Endothelial cell (in vitro differentiated cells): ENCODE measurements at places on chromosomes 5 and 9. TPM values are rescaled to one million over a fixed set of nuclear protein-coding genes. Genes with fewer than 3 reads are reported as not detected.

- H3K27ac ChIP-seq = no peak overlapping the region
- no peak overlapping the region for H3K4me3 ChIP-seq
- no peaks in the 10 kb centered on the region for H3K4me1 ChIP-seq
- H3K27me3 ChIP-seq = no peaks in the 10 kb centered on the region
These were observed 996.3 kb upstream of the CDH10 start for GRCh38 chr5:25641124-25641523.

DNA sequence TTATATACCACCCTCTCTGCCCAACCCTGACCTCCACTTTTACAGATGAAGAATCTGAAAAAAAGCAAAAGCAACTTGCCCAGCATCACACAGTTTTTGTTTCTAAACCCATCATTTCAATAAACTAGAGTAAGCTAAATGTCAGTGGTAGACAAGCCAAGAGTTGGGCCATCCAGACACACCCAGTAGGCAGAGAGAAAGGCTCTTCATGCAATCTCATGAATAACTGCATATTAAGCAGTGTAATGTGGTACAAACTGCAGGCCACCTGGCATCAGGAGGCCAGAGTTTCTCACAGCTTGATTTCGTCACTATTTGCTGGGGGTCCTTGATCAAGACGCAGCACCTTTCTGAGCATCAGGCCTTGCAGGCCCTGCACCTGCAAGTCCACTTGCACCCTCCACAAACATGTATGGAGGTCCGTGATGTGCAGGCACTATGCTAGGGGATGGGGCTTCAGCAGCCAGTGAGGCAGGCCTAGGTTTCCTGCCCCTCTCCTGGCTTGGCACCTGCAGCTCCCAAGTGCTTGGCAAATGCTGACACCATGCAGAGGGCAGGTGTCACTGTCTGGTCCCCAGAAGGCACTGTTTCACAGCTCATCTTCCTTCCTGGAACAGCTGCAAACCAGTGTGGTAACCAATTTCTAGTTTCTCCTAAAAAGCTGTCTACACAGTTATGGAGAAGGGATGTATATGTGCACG lies 29.8 kb downstream of the ADAM19 start:
- DNase-seq = no peak
- no peak overlapping the region for H3K4me3 ChIP-seq
- H3K4me1 ChIP-seq = peaks cover 87% of the 10 kb centered on the region
- peaks cover 9% of the 10 kb centered on the region for H3K27me3 ChIP-seq

DNA sequence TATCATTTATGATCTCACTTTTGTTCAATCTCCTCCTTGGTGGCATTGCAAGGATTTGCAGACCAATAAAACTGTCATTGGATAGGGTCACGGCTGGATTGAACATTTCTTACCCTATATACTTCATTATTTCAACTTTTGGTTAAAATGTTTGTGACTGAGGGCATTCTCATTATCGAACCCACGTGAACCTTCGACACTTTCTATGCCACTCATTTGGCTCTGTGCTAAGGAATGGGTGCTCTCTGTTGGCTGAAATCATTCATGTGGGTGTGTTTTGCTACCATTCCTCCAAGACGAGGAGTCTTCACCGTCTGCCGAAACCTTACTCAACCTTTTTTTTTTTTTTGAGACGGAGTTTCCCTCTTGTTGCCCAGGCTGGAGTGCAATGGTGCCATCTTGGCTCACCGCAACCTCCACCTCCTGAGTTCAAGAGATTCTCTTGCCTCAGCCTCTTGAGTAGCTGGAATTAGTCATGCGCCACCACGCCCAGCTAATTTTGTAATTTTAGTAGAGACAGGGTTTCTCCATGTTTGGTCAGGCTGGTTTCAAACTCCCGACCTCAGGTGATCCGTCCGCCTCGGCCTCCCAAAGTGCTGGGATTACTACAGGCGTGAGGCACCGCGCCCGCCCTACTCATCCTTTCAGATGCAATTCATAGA lies 62.5 kb downstream of the CSNK1A1 start:
- H3K27me3 ChIP-seq = peaks cover 2% of the 10 kb centered on the region
- DNase-seq = no peak
- H3K4me1 ChIP-seq = no peaks in the 10 kb centered on the region

GRCh38 chr9:84697509-84698114 lies 28.1 kb downstream of the NTRK2 start:
- peak; percentile 79 for DNase-seq
- no peaks in the 10 kb centered on the region for H3K36me3 ChIP-seq
- no peak overlapping the region for H3K27ac ChIP-seq
- no peaks in the 10 kb centered on the region for H3K27me3 ChIP-seq
- no peak overlapping the region for H3K4me3 ChIP-seq

GRCh38 chr9:122642226-122642625 lies 15.2 kb downstream of the OR1B1 start:
- H3K36me3 ChIP-seq = no peaks in the 10 kb centered on the region
- H3K27ac ChIP-seq = no peak overlapping the region
- no peak overlapping the region for H3K4me3 ChIP-seq

- H3K27ac ChIP-seq = no peak overlapping the region
- DNase-seq = no peak
- H3K4me3 ChIP-seq = no peak overlapping the region
- peaks cover 2% of the 10 kb centered on the region for H3K27me3 ChIP-seq
- peaks cover 16% of the 10 kb centered on the region for H3K4me1 ChIP-seq
These were observed 4.2 kb downstream of the SKP2 start for GRCh38 chr5:36156121-36156601.

- no peak overlapping the region for H3K4me3 ChIP-seq
- no peak for DNase-seq
- H3K36me3 ChIP-seq = no peaks in the 10 kb centered on the region
- no peaks in the 10 kb centered on the region for H3K27me3 ChIP-seq
- no peaks in the 10 kb centered on the region for H3K4me1 ChIP-seq
These were observed 96.1 kb upstream of the SGCD start for GRCh38 chr5:156230887-156231286.

- no peak for DNase-seq
- H3K36me3 ChIP-seq = no peaks in the 10 kb centered on the region
- H3K27ac ChIP-seq = no peak overlapping the region
- no peaks in the 10 kb centered on the region for H3K4me1 ChIP-seq
- no peaks in the 10 kb centered on the region for H3K27me3 ChIP-seq
- no peak overlapping the region for H3K4me3 ChIP-seq
These were observed 50.8 kb downstream of the PBX3 start for GRCh38 chr9:125797930-125798329.

DNA sequence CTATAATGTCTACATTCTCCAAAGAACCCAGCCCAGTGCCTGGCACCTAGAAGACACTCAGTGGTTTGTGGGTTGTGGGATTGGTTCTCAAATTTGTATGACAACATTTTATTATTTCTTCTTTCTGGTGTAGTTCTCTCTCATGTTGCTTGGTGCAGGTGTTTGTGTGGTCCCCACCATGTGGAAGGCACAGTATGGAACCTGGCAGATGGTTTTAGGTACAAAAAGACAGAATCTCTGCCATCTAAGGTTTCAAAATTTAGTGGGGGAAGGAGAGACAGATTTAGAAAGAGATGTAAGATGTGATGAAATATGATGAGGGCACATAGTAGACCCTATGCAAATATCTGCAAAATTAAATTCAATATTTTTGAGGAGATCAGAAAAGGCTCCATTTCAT lies 323.8 kb downstream of the CDK5RAP2 start:
- no peak overlapping the region for H3K4me3 ChIP-seq
- no peak for DNase-seq
- H3K36me3 ChIP-seq = no peaks in the 10 kb centered on the region
- no peaks in the 10 kb centered on the region for H3K4me1 ChIP-seq
- H3K27me3 ChIP-seq = peaks cover 3% of the 10 kb centered on the region

DNA sequence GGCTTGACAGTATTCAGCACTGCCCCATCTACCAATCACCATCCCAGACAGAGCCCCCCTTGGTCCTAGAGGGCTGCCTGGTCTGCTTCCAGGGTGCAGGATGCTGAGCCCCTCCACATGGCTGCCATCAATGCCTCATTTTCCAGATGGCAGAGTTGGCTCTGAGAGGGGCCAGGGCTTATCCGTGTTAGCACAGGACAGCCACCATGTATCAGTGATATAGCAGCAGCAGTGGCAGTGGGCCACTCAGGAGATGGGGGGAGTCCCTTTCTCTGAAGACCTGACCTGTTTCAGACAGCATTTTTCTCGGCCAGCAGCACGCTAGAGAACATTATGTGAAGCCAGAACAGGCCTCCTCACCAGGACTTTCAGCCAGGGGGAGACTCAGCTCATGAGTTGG lies 1.6 kb upstream of the SMIM32 start:
- H3K4me1 ChIP-seq = peaks cover 10% of the 10 kb centered on the region
- H3K4me3 ChIP-seq = no peak overlapping the region
- H3K27ac ChIP-seq = no peak overlapping the region
- peaks cover 18% of the 10 kb centered on the region for H3K27me3 ChIP-seq
- DNase-seq = no peak
- H3K36me3 ChIP-seq = peaks cover 6% of the 10 kb centered on the region

- peak overlapping the region; percentile 4 for H3K4me3 ChIP-seq
- H3K27ac ChIP-seq = no peak overlapping the region
- H3K4me1 ChIP-seq = no peaks in the 10 kb centered on the region
- H3K27me3 ChIP-seq = no peaks in the 10 kb centered on the region
These were observed 37.8 kb downstream of the ICE1 start for GRCh38 chr5:5460311-5460710.

The KIF27 gene
- 6.5 TPM for total RNA-seq

The MYO10 gene
- total RNA-seq = 132 TPM

The DRD1 gene
- 0.18 TPM for total RNA-seq

The ENHO gene
- total RNA-seq = 4.1 TPM
